ENCODE measurements at places on chromosomes 13 and 19. TPM values are rescaled to one million over a fixed set of nuclear protein-coding genes. Genes with fewer than 3 reads are reported as not detected.

- DNase-seq: no peak
Measured at GRCh38 chr19:47618771-47619170, 9.8 kb downstream of the BICRA start.

DNA sequence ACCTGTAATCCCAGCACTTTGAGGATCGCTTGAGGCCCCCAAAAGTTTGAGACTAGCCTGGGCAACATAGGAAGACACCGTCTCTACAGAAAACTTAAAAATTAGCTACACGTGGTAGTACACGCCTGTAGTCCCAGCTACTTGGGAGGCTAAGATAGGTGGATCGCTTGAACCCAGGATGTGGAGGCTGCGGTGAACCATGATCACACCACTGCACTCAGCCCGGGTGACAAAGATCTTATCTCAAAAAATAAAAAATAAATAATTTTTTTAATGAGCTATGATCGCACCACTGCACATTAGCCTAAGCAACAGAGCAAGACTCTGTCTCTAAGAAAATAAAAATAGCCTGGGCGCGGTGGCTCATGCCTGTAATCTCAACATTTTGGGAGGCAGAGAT lies 6.6 kb downstream of the RCBTB2 start:
- no peak for DNase-seq

GRCh38 chr19:13969897-13970296 lies 17.6 kb downstream of the DCAF15 start:
- DNase-seq: no peak

- DNase-seq: no peak
Measured at GRCh38 chr13:45702088-45702487, at the start of gene CBY2. CBY2 (plus strand) TSS chr13:45702320; CDS start chr13:45702391, 71 bp downstream.

GRCh38 chr19:51020988-51021651 lies 1.6 kb upstream of the KLK10 start:
- DNase-seq: no peak

The TLE2 gene
- 46.7 TPM for total RNA-seq

Data from thoracic aorta (tissue), 2 donors.